ENCODE measurements at places on chromosomes 7 and 10. TPM values are rescaled to one million over a fixed set of nuclear protein-coding genes. Genes with fewer than 3 reads are reported as not detected.
A peak's percentile ranks its signal among the peaks of the same experiment; 100 is the strongest.

SUN3 gene
- total RNA-seq: not detected

GRCh38 chr7:27897001-27897400 is 157.0 kb downstream of the TAX1BP1 start:
- no peak for DNase-seq
- no peaks in the 10 kb centered on the region for H3K27me3 ChIP-seq
- H3K27ac ChIP-seq: no peak overlapping the region
- peaks cover 6% of the 10 kb centered on the region for H3K4me1 ChIP-seq

GLI3 gene
- total RNA-seq: 1.5 TPM

- H3K27me3 ChIP-seq: no peaks in the 10 kb centered on the region
- DNase-seq: peak; percentile 93
- H3K4me3 ChIP-seq: peak overlapping the region; percentile 19
These were observed 1.6 kb upstream of the HILPDA start for GRCh38 chr7:128453836-128454804.

Data from right atrium auricular region (tissue), 2 donors.